ENCODE measurements at places on chromosomes 3 and 15.

GRCh38 chr3:117118604-117119003 lies 409.0 kb downstream of the TUSC7 start:
- no peak for DNase-seq

DNA sequence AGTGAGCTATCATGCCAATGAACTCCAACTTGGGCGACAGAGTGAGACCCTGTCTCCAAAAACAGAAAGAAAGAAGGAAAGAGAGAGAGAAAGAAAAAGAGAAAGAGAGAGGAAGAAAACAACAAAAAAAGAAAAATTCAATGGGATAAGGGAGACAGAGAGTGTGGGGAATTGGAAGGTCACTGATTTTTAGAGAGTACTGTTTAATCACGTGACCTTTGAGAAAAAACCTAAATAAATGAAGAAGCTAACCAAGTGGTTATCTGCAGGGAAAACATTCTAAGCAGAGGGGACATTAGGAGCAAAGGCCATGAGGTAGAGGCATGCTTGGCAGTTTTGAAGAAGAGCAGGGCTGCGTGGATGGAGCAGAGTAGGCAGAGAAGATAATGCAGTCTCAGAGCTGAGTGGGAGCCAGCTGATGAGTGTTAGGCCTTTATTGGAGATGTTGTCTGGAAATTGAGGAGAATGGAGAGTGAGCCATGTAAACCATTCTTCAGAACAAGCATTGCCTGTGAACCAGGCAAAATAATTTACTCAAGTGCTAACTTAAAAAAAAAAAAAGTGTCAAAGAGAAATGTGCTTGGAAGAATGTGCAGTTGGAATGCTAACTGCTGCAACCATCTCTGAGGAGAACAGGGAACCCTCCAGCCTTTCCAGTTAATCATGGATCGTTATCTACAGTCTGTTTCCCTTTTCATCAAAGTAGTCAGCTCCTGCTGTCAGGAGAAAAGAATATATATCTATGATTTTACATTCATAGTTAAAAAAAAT lies 377.3 kb upstream of the SEMA6D start:
- DNase-seq = no peak

GRCh38 chr3:48478626-48479555 lies 25.1 kb downstream of the SHISA5 start:
- DNase-seq = no peak

DNA sequence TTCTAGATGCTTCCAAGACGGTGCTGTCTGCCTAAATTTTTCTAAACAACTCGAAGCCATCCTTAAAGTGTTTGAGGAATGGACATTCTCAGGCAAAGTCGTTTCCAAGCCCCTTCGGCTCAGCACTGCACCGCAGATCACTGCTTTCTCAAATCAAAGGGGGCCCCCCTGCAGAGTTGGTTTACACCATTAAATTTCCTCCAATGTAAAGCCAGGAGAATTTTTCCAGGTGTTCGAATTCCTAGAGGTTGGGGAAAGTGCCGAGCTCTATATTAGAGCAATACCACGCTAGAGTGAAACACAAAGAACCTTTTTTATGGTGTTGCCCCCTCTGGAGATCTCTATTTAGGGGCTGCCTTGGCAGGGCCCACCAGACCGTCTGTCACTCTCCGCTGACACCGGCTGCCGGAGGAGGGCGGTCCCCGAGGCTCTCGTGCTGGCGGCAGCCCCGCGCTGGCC lies 277.9 kb upstream of the NR2F2 start:
- DNase-seq = no peak

DNA sequence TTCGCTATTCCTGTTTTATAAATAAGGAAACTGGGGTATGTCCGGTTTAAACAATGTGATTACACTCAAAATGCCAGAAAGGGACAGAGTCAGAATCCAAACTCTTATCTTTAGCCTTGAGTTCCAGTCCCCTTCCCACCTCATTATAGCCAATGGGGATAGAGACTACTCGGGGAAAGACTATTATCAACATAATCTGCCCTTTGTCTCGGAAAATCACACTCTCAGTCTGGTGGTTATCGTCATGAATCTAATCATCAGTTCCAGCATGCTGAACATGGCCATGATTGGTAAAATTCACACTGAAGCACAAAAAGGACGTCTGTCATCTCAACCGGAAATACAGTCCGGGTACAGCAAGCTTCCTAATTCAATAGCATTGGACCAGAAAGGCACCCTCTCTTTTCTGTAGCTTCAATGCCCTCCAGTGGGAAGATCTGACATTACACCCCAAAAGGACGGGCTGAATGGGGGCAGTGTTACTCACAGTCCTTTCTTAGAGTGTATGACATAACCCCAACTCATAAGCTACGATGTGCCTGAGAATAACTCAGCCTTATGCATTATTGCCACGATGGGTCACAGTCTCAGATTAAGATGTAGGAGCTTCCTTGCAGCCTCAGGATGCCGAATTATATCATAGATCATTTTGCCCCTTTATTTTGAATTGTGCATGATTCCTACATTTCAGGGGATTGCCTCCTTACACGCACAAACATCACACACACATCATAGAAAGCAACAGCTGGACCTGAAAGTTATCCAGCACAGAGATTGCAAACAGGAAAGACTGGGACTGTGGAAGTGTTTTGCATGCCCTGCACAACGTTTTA lies 390.4 kb upstream of the LMCD1 start:
- DNase-seq = no peak

DNA sequence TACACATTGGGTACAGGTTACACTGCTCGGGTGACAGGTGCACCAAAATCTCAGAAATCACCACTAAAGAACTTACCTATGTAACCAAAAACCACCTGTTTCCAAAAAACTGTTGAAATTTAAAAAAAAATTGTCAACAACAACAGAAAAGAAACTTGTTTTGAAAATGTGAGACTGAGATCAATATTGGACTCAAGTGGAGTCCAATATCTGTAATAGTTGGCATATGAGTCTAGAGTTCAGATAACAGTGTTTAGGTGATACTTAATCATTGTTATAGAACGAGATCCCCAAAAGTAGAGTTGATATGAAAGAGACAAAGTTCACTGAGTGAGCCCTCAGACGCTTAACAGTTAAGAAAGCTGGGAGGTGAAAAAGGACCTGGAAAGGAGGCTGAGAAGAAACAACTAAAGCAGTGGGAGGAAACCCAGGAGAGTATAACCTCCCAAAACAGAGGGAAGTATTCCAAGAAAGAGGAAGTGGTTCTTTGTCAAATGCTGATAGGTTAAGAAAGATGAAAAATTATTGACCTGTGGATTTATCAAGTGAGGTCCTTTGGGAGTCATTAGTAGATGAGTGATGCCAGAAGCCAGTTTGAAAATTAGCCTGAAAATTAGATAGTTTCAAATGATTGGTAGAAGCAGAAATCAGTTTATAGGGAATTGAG lies 388.6 kb upstream of the DPH6 start:
- no peak for DNase-seq

GRCh38 chr3:73681198-73681597 lies 56.5 kb upstream of the PDZRN3 start:
- DNase-seq = no peak

GRCh38 chr15:79540551-79540950 lies 108.4 kb downstream of the MINAR1 start:
- no peak for DNase-seq

DNA sequence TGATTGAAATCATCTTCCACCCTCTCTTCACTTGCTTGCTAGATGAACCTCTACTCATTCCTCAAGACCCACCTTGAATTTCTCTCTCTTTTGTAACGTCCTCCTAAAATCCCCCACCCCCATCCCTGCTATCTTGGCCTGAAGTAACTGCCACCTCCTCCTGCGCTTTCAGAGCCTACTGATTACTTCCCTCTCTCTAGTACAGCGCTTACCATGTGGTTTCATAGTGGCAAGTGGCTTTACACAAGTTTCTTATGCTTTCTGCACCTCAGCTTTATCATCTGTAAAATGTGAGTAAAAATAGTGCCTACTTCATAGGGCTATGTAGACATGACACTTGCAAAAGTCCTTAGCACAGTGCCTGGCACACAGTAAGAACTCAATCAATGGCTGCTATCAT lies 28.7 kb upstream of the DAZL start:
- no peak for DNase-seq

- no peak for DNase-seq
These were observed 70.3 kb upstream of the BBX start for GRCh38 chr3:107452436-107452835.

DNA sequence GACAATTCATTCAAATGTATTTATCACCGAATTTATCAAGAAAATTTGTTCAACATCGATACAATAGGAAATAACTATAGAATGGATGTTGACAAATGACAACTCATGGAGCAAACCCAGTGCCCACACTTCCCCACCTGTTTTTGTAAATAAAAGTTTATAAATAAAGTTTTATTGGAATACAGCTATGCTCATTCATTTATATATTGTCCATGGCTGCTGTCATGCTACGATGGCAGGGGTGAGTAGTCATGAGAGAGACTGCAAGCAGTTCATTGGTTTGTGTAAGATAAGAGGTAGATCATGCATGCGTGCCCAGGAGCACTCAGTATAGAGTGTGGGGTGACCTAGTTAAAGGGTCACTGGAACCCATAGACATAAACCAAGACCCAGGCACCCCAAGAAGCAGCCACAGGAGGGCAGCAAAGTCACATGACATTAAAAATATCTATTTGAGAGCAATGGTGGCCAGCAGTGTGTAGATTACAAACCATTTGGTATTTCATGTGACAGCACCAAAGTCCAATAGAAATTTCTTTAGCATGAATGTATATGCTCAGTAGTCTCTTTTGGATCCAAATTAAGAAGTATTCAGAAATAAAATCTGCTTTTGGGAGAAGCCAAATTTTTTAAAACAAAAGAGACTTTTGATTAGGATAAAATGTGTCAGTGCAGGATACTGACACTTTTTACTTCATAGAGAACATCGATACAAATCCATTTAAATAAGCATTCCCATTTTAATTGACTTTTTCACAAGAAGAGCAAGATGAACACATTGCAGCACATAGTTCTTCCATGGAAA lies 794.8 kb downstream of the MCTP2 start:
- DNase-seq = no peak

GRCh38 chr15:58705105-58705504 lies 44.4 kb downstream of the ADAM10 start:
- DNase-seq = no peak

DNA sequence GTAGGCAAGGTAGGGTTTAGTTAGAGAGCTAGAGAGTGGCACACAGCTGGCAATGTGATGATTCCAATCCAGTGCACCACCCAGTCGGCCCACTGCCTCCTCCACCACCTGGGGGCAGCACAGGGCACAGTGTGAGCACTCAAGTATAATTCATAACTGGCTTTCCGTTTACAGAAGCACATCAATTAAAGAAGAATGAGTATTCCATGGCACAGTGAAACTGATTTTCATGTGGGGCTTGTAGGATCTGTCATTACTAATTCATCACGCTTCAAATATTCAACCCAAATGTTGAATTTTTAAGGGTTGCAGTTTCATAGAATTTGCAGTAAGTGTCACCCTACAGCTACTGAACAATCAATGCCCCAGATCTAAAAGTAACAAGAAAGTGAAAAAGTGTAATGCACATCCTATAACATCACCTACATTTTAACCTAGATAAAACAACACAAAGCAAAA lies 149.9 kb downstream of the IGSF11 start:
- DNase-seq = peak; percentile 60

DNA sequence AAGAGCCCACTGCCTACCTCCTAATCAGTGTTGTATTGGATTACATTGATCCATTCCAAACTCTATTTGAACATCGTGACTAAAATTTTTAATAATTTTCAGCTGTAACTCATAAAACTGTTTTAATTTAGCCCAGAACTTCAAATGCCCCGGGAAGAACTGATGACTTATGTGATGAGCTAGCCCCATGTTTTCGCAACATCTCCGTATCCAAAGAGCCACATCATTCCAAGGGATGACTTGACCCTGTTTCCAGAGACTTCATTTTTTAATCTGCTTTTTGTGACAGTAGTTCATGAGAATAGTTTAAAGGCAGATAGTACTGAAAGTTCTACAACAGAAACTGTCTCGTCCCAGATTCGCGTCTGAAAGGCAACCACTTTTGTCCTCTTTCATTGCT lies 97.4 kb downstream of the STAC start:
- no peak for DNase-seq

DNA sequence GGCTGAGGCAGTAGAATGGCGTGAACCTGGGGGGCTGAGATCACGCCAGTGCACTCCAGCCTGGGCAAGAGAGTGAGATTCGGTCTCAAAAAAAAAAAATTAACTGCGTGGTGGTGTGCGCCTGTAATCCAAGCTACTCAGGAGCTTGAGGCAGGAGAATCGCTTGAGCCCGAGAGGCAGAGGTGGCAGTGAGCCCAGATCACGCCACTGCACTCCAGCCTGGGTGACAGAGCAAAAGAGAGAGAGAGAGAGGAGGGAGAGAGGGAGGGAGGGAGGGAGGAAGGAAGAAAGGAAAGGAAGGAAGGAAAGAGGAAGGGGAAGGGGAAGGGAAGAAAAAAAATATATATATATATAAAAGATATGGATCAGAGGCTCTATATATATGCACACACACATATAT lies 6.0 kb downstream of the TM4SF19 start:
- no peak for DNase-seq

DNA sequence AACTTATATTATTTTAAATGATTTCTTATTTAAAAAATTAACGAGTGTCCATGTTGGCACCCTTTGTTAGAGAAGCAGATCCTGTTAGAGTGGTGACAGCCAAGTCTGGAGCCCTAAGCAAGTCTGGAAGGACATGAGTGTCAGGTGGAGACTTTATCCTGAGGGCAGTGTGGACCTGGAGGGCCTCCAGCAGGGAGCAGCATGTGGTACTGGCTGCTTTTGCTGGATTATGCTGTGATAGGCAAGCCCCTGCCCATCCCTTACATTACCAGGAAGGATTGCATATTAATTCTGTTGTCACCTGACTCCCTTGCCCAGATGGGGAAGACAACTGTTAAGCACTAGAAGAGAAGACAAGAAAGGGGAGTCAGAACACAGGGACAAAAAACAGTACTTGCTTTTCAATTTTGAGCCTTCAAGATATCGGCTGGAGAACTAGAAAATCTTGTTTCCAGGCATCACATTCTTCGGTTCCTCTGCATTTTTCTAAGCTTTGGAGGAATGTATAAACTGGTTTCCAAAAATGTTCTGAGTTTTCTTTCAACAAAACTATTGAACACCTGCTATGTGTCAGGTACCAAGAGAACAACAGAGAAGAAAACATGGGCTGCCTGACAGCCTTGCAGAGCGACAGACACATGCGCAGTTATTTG lies 22.7 kb downstream of the ZNF860 start:
- DNase-seq = no peak

DNA sequence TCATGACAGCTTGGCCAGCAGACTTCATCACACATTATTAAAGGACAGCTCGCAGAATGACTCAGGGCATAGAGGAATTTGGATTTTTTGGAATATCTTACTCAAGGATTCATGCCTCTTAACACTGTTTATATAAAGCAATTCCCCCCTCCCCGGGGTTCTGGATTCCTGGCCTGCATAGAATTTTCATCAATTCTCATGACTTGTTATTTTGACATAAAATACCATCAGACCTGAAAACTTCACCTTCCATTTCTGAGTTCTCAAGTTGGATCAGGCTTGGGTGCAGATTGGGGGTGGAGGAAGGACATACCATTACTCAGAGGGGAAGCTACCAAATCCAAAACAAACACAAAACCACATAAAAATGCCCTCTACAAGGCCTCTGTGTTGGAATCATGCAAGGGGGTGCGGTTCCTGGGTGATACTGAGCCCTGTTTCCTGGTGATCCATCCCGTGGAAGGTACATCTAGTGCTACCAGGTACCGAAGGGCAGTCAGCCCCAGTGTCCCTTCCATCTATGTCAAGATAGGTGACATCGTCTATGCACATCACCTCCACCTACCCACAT lies 95.3 kb downstream of the DAPK2 start:
- no peak for DNase-seq

- no peak for DNase-seq
These were observed 404.6 kb upstream of the MCTP2 start for GRCh38 chr15:93826790-93827189.

- no peak for DNase-seq
These were observed 11.5 kb downstream of the SEMA3F start for GRCh38 chr3:50166620-50167019.
